ENCODE measurements at places on chromosomes 3 and 15.

DNA sequence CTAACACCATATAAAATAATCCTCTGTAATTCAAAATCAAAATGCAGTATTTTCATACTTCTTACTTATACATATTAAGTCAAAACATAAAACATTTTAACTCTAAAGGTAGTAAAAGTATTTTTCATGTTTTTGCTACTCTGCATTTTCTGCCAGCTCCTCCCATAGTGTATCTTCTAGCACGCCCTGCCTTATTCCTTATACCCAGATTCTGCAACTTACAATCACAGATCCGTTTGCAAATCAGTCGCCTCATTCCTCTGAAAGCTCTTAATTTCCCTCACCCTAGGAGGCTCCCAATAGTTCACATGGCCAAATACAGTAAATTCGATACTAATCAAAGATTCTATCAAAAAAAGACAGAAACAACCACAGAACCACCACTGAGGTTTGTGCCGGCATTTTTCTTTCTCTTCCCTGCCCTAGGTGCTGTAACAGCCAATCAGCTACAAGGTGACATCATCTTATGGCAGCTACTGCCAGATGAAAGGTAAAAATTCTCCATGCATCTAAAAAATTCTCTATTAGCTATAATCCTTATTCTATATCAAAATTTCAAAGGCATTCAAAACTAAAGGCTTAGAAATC is 72.9 kb downstream of the CLASP2 start:
- no peak for DNase-seq

GRCh38 chr3:95302044-95302443 is 1239.2 kb downstream of the NSUN3 start:
- no peak for DNase-seq

- no peak for DNase-seq
Measured at GRCh38 chr3:15997274-15997943, 177.1 kb upstream of the GALNT15 start.

- no peak for DNase-seq
Measured at GRCh38 chr3:126935756-126936509, 47.0 kb upstream of the PLXNA1 start.

DNA sequence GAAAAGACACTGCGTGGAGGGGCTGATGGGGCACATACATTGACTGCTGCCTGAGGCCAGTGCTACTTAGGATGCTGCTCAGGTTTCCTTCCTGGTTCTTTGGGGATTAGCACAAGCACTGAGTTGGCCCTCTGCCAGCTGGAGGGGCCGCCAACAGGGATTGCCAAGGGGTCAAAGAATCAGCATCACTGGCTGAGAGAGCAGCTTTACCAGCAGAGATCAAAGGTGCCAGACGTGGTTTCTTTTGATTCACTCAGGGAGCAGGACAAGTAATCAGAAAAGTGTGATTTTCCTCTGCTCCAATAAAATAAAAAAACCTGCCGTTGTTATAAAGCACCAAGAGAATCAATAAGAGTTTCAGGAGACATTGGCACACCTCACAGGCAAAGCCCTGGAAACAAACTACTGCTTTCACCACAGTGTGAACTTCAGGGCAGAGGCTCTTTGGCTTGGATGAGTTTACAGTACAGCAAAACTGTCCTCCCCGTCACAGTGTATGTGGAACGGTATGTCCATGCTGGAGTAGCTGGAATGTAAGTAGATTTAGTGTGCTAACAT is 45.8 kb upstream of the FSIP1 start:
- no peak for DNase-seq

DNA sequence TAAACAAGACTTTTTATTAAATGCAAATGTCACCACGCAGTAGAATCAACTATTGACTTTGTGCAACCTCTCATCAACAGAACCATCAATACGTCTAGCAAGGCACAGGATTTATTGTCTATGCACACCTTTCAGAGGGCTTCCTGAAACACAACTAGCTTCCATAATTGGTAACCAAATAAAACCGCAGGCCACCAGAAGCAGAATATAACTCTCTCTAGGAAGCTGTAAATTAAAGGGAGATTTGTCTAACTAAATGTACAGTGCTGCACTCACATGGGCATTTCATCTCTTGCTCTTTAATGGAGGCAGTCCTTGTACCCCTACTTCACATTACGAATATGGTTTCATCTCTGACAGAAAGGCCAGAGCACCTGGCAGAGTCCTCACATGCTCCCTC is 93.0 kb downstream of the FHIT start:
- DNase-seq: no peak

- DNase-seq: no peak
Measured at GRCh38 chr15:63528138-63528659, 23.8 kb downstream of the USP3 start.

- no peak for DNase-seq
Measured at GRCh38 chr3:137347817-137348368, 390.1 kb downstream of the IL20RB start.

DNA sequence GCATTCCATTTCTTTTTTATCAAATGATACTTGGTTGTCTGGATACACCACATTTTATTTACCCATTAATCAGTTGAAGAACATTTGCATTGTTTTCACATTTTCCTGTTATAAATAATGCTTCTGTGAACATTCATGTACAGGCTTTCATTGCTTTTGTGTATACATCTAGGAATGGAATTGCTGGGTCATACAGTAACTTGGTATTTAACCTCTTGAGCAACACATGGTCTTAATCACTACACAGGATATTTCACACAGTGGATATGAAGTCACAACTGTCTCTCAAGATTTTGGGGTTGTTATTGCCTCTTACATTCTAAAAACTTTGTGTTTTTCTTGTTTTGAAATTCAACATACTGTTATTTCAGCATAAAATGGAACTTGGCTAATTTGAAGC is 48.2 kb downstream of the C3orf85 start:
- no peak for DNase-seq

DNA sequence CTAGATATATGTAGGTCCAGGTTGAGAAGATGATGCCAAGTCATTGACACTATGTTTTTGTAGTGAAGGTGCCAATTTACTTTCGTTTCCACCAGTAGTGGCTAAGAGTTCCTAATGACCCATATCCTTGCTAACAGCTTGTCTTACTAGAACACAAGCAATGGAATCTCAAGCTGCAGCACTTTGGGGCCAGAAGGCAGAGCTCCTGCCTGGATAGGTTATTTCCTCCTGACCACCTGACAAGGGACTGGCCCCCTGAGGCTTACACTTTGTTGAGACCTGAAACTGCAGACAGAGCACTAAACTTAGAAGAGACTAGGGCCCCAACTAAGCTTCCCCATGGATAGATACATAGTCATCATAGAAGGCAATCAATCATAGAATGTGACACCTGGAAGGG is 11.7 kb downstream of the ONECUT1 start:
- no peak for DNase-seq
